ENCODE measurements at places on chromosomes 1 and 21.

- no peak for DNase-seq
Observed at GRCh38 chr1:184110272-184111204, 59.0 kb downstream of the TSEN15 start.

GRCh38 chr1:223652436-223652941 is 13.0 kb downstream of the CAPN8 start:
- DNase-seq: no peak

- DNase-seq: peak; percentile 71
Observed at GRCh38 chr21:26845066-26845758, at the start of gene ADAMTS1. Gene ADAMTS1 (minus strand): TSS chr21:26845409. CDS start chr21:26844954, 455 bp downstream.

GRCh38 chr21:34887725-34888568 is 161.2 kb downstream of the RUNX1 start:
- DNase-seq: peak; percentile 63

GRCh38 chr1:229170778-229171505 is 100.0 kb upstream of the RAB4A start:
- no peak for DNase-seq

GRCh38 chr1:8816264-8816663 is 1.2 kb downstream of the RERE start:
- DNase-seq: no peak

- no peak for DNase-seq
Observed at GRCh38 chr1:38815903-38816627, 43.5 kb downstream of the RRAGC start.

DNA sequence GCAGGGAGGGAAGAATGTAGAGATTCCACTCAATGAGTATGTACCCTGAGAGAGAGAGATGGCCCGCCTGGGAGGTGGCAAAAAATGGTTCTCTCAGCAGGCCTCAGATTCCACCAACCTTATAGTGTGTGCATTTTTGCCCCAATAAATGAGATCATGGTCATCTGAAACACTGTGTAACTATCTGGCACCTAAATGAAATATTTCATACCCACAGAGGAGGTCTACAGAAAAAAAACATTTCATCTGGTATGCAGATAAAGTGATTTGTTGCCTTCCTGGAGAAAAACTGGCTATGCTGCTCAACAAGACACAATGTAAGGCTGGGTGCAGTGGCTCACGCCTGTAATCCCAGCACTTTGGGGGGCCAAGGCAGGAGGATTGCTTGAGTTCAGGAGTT is 4.9 kb downstream of the TMCO2 start:
- no peak for DNase-seq
